ENCODE measurements at places on chromosomes 11 and 22.

GRCh38 chr22:26718905-26719304, 61.5 kb downstream of the MIAT start:
- no peak for DNase-seq

DNA sequence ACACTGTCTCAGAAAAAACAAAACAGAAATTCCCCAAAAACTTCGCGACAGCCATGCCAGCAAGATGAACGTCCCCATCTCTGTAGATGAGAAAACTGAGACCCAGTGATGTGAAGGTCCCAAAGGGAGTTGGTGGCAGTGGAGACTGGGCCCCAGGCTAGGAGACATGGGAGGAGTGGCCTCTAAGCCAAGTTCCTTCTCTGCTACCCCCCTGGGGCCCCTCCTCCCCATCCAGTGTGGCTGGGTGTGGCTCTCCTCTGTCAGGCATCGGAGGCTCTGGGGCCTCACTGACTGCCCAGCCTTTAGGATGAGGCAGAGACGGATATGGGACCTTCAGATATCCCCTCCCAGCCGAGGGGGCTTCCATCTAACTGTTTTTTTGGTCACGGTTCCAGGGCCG, 9.8 kb downstream of the RELT start:
- DNase-seq: no peak

GRCh38 chr11:115226556-115226955, 277.7 kb downstream of the CADM1 start:
- no peak for DNase-seq

DNA sequence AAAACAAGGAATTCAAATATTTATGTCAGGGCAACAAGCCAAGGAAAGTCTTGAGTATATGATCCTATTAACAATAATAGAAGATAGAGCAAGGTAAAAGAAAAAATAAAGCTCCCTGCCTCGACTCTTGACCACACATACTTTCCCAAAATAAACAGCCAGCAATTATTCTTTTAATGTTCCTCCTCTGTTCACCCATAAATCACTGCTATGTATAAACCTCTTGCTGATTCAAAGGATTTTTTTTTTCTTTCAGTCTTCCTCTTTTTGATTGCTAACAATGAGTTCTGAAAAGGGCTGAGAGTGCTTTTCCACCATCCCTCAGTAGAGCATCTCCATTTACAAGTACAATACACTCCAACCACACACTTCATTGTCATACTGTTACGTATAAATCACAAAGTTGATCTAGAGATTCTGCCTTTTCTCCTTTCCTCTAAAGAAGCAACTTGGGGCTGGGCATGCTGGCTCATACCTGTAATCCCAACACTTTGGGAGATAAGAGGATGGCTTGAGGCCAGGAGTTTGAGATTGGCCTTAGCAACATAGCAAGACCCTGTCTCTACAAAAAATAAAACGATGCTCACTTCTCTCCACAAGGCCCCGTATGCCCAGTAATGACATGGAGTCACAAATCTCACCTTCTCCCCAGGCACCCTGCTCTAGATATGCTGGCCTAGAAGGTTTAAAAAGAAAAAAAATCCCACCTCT, 24.0 kb downstream of the RAB30 start:
- no peak for DNase-seq

DNA sequence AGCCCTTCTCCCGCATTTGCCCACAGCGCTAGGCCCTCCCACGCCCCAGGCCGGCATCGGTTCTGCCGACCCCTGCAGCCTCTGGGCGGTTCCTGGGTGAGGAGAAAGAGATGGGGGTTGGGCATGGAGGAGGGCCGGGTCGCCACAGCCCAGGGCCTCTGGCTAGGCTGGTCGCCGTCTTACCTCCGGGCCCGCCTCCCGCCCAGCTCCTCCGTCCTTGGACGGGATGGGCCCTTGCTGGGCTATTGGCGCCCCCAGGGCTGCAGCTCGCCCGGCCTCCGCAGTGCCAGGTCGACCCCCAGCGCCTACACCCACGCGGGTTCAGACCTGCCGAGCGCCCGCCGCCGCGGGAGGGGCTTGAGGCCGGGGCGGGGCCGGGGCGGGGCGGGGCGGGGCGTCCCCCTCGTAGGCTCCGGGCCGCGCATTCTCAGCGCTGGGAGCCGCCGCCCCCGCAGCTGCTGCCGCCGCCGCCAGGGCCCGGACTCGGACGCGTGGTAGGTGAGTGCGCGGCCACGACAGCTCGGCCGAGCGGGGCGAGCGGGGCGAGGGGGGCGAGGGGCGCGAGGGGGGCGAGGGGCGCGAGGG, at the start of gene CD151:
TSS of gene CD151 (plus strand) at position 424 of the 585 bp plus-strand sequence. CDS start 3,118 bp downstream, outside the sequence.
- DNase-seq: peak; percentile 36

DNA sequence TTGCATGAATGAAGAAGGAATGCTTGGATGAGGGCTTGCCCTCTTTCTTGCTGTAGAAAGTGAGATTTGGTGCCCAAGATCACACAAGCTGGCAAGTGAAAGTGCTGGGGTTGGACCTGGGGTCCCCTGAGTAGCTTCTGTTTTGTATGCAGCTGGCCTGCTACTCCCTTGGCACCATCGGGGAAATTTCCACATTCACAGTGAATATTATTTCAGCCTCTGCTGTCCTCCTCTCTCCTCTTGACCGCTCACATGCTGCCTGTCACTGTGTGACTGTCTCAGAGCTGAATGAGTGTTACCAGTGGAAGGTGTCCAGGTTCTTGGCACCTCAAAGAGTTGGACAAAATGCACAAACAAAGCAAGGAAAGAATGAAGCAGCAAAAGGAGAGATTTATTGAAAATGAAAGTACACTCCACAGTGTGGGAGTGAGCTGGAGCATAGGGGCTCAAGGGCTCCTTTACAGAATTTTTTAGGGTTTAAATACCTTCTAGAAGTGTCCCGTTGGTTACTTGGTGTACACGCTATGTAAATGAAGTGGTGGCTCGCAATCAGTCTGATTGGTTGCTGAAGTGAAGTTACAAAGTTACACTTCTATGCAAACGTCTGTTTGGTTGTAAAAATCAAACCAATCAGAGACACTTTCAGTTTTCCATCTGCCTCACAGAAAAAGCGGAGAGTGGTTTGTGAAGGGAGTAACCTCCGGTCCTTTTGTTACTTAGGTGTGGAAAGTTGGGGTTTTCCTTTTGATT, 87.4 kb downstream of the DEPDC5 start:
- no peak for DNase-seq

DNA sequence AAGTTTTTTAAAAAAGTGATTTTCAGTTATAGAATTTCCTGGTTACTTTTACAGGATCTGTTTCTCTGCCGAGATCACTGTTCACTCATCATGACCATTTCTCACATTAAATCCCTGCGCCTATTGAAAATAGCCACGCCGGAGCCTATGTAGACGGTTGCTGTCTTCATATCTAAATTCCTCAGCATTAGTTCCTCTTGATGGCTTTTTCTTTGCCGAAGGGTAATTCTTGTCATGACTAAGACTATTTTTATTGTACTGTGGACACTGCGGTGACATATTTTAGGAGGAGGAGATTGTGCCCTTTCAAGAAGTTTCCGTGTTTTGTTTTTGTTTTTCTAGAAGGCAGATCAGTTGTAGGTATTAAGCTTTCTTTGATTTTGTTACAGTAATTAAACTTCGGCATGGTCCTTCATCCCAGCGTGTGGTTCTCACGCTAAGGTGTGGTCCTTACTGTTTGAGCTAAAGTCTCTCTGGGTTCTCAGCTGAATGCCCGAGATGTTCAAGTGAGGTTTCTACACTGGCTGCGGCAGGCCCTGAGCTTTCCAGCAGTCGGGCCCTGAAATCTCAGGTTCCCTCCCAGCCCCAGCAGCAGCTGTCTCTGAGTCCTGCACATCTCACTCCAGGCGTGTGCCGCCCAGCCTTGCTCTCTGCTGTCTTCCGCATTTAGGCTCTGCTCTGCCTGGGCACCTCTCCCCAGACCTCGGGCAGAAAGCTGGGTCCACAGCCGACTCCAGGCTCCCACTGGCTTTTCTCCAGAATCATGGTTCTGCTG, 1110.5 kb downstream of the TBC1D22A start:
- no peak for DNase-seq

GRCh38 chr11:78420796-78421209, 3.2 kb upstream of the GAB2 start:
- DNase-seq: no peak

DNA sequence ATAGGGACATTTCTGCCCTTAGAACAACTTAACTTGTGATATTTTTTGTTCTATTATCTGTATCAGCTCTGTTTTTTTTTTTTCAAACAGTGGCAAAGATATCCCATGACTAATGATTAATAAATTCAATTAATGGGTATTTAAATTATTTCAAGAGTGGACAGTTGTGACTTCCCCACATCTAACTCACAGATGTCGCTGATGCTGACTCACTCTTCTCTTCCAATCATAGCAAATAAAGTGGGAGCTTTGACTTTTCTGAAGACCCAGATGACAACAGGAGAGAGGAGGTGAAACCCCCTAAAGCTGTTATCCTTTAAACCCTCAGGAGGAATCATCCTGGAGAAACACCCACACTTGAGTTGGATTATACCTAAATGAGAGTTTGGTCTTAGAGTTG, 27.1 kb downstream of the GGTLC2 start:
- no peak for DNase-seq

- no peak for DNase-seq
These were observed 97.2 kb upstream of the SHANK2 start for GRCh38 chr11:71349627-71350026.

GRCh38 chr22:30635273-30636225, at the start of gene SLC35E4:
Gene SLC35E4, plus strand, starts transcription at chr22:30635781. Its CDS starts 670 bp downstream, at chr22:30636451.
- peak; percentile 66 for DNase-seq

DNA sequence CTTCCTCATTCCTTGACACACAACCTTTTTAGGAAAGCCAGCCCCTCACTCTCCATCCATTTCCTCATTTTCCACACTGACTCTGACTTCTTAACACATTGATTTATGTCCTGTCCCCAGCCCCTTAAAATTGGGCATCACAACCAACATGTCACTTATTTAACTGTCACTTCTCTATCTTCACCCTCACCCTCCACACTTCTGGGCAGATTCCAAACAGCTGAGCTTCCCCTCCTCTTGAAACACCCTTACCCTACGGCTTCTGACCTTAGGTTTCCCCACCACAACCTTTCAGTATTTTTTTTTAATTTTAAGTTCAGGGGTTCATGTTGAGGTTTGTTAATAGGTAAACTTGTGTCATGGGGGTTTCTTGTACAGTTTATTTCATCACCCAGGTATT, 696.3 kb downstream of the DLG2 start:
- DNase-seq: no peak
